Astrocyte (in vitro differentiated cells and primary cell): ENCODE measurements at places on chromosomes 6 and 20.

DNA sequence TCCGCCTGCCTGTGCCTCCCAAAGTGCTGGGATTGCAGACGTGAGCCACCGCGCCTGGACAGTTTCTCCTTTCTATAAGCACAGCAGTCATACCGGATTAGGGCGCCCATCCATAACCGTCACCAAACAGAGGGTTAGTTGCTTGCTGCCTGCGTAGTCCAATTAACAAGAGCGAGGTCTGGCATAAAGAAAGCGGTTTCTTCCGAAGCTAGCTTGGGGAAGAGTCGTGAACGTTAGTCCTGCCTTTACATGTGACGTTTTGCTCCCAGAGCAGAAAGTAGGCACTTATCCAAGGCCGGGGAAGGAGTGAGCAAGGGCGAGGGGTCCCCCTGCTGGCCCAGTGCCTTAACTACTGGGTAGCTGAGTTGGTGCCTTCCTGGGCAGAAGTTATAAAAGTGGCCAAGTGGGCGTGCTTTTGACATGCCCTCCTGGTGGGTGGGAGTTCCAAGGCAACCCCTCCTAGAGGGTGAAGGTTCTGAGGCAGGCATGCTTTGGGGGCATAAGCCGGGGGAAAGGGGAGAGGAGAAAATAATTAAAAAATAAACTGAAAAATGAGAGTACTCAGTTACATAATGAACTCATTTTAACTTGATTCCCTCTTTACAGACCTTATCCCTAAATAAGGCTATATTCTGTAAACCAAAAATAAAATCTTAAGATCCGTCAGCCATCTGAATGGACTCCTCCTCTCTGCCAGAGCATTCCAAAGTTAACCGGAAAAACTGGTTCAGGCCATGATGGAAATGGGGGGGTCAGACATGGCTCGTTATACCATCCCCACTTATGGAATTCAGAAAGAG, 88.0 kb downstream of the FAM217A start:
- DNase-seq, result peak; percentile 70

GRCh38 chr6:100452998-100453397, 11.7 kb downstream of the SIM1 start:
- DNase-seq, result no peak

GRCh38 chr6:160455541-160456213, 107.5 kb downstream of the SLC22A3 start:
- DNase-seq, result peak; percentile 25

DNA sequence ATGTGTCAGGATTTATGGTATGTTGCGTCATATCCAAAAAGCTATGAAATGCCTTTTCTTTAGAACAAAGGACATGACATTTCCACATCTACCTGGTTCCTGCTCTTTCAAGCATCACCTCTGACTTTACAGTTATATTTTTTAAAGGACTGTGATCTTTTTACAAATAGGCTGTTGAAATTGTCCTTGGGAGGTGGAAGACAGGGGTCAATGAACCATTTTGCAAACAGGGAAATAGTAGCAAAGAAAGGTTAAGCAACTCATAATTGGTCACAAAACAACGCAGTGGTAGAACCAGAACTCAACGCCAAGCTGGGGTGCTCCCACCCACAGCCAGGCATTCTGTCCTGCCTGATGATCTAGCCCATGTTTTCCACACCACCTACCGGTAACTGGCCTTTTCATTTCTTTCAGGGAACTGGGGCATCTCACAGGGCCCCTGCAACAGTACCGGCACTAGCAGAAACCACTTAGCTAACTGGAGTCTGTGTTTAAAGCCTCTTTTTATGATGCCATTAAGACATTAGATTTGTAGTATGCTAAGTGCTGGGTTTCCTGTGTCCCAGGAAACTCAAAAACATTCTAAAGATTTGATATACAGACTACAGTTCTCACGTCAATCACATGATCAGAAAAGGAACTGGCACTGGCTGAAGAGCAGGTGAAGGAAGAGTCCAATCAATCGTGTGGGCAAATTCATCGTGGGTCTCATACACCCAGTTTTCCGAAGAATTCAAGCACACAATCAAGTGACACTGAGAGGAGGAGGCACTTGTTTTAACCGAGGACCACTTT, 13.9 kb downstream of the ZNF217 start:
- peak; percentile 66 for DNase-seq

DNA sequence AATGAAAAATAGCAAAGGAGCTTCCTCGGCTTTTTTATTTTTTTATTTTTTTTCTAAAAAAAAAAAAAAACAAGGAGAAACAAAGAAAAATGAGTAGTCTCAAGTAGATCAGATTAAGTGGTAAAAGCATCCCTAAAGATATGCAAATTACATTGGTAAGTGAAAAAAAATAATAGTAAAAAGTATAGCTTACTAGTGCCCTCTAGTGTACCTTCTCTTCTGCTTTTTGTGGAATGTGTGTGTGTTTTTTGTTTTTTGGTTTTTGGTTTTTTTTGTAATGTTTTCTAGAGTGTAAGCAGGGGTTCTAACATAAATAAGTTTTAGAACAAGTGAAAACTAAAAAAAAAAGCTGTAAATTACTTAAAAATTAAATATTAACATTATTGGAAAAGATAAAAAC, 1062.0 kb downstream of the HACE1 start:
- DNase-seq, result no peak

DNA sequence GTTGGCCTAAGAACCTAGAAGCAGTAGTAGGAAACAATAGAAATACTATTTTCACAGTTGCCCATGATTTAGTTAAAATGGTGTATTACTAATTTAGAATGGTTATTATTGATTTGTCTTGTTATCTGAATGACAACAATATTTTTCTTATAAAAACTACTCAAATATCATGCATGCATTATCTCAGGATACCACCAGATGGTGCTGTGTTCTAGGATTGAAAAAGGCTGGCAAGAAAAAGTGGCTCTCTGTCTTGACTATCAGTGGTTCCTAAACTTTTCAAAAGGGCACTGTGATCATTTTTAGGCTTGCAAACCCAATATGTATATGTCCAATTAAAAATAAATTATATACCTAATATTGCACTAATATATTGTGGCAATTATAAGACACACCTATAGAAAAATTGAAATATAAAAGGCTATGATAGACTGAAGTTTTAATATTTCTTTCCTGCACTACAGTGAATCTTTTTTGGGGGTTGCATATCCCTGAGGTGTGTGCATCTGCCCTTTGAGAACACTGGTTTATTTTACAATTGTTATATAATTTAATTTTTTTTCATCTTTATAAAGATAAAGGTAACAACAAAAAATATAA, 131.7 kb upstream of the MLIP start:
- peak; percentile 15 for DNase-seq

GRCh38 chr20:62741701-62742491, 33.3 kb downstream of the NTSR1 start:
- no peak for DNase-seq

- DNase-seq, result no peak
These were observed 563 bp upstream of the NNAT start for GRCh38 chr20:37520419-37520955.

- peak; percentile 78 for DNase-seq
These were observed 74.6 kb upstream of the THBS2 start for GRCh38 chr6:169328112-169328801.

DNA sequence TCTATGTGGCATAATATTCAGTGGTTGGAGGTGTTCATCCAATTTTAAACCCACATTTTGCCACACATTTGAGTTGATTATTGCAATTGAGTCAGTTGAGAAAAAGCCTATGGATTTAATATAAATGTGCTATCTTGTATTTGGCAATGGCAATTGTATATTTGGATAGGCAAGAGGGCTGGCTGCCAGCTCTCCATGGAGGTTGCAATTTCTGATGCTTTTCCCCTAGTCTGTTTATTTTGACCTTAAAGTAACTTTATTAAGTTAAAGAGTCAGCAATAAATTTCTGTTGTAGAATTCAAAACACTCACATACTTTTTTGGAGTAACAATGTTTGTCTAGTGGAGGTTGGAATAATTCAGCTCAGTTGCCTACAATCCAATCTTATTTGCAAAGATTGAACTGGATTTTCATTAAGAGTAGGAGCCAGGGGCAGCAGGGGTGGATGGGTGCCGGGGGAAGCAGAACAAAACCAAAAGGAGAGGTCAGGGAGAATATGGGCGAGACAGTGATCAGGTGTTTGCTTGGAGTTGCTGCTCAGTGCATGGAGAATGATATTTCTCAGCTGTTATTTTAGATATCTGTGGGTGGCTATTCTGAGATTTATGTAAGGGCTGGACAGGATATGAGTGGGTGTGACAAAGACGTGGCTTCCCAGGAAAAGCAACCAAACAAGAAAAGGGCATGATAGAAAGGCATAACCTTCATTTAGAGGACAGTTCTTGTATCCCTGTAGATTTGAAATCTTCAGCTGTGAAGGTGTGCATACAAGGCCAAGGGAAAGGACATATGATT, 163.0 kb downstream of the HDGFL1 start:
- peak; percentile 12 for DNase-seq

DNA sequence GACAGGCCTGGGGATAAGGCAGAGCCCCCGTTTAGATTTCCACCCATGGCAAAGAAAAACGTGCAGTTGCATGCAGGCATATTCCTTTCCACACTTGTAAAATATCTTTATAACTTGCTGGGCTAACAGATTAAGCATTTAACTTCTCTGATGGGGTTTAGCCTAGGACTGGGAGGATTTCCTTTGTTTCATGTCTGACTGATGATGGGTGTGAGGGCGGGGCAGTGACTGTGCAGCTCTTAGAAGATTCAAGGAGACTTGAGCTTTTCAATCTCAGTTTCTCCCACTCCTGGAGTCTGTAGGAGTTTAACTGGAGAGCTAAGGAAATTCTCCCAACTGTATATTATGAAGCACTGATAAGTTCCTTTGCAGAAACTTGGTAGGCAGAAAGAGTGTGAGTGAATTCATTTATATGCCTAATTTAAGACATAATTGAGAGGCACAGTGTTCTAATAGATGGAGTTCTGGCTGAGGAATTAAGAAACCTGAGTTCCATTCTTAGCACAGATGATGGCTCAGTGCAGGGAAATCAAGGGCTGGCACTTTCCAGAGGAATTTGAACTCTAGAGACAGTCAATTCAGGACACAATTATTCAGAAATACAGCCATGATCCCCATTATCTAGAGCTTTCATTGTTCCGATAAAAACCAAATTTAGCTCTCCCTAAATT, 214.6 kb upstream of the CNR1 start:
- peak; percentile 31 for DNase-seq

DNA sequence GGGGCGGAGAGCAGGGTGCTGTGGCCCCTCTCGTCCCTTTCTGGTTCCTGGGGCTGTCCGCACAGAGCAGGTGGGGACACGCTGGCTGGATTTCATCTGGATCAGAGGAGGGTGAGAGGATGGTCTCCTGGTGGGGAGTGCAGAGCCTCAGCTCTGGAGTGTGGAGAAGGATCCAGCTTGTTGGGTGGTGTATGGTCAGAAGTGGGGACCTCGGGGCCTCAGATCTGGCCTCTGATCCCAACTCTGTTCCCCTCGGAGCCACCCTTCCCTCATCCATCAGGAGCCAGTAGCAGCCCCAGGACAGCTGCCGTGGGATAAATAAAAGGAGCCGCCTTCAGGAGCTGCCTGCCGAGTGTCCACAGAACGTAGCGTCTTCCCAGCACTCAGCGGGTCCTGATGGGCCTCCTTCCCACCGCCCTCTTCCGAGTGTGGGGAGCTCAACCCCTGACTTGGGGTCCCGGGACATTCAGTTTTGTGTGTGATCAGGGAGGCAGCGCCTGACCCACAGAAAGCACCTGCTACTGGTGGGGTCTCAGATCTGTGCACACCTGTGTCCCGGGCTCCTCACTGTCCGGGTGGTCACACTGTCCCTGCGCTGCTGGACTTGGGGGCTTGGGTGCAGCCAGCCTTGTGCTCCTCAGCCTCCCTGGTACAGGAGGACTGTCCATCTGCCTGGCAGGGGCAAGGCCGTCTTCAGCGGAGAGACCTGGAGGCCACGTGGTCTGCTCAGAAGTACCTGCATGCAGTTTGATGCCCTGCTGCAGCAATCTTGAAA, 25.4 kb upstream of the BHLHE23 start:
- DNase-seq, result no peak

GRCh38 chr20:48626226-48626937, 201.4 kb downstream of the PREX1 start:
- no peak for DNase-seq

DNA sequence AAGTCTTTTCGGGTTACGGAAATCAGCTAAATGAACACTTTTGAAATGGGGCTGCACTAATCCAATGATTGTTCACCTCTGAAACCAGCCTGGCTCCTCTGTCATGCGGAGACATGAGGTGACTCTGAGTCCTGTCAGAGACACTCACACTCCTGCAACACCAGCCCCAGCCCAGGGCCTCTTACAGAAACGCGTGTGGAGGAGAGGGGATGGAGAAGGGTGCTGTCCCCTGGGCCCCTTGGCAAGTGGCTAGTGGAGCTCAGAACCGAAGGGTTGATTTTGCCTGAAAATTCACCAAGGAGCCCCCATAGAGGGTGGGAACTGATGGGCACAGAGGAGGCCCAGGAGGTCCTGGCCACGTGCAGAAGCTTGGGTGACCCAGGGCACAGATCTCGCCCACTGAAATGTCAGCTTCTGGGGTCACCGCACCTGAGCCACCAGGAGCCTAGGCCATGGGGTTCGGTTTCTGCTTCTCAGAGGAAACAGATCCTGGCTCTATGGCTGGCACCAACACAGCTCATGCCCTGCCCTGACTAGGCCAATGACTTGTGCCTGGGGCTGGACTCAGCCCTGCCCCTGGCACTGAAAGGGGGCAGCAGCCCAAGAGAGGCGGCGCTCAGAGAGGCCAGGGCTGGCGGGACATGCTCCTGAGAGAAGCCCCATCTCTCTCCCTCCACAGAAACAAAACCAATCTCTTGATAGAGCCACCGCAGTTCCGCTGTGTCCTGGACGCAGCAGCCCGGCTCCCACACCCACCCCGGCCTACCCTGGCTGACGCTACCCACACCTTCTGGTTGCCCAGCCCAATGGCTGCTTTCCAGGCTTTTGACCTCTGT, 144.7 kb downstream of the ERMARD start:
- no peak for DNase-seq

DNA sequence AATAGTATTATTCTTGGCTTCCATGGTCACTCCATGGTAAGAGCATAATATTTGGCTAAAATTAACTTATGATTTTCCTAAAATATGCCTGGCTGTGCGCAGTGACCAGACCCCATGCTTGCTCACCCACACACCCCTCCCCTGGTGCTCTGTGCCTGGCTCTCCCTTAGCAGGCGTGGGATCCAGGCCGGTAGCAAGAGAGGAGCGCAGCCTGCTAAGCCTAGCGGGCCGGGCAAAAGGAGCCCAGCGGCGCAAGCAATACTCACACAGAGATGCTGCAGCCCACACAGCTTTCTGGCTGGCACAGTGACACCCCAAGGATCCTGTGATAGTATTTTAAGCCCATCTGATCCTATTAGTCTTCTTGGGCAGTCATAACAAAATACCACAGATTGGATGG, 79.8 kb upstream of the EYS start:
- DNase-seq, result no peak

GRCh38 chr6:50330347-50330746, 280.6 kb upstream of the DEFB112 start:
- DNase-seq, result no peak

- DNase-seq, result peak; percentile 31
These were observed 108.1 kb downstream of the BCKDHB start for GRCh38 chr6:80214436-80215022.

- peak; percentile 35 for DNase-seq
These were observed 31.3 kb downstream of the PNPLA1 start for GRCh38 chr6:36301085-36301658.
